Left ventricle myocardium inferior (tissue), 1 donor: ENCODE measurements at places on chromosomes 16 and 17. TPM values are rescaled to one million over a fixed set of nuclear protein-coding genes. Genes with fewer than 3 reads are reported as not detected.

TP53TG3C gene
- 0.58 TPM for total RNA-seq

DNA sequence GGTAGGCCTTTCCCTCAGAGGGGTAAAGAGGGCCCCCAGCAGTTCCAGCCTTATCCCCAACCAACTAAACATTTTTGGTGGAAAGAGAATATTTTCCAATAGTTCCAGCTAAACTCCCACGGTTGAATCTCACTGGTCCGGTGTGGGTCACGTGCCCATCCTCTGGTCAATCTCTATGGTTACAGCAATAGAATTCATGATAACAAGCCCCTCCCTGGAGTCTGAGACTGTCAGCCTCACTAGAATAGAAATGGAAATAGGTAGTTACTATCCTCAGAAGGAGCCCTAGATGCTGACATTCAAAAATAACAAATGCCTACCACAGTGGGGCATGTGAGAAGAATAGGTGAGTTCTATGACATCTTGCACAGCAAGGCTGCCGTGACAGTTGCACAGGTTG, 37.5 kb upstream of the LITAF start:
- no peak for DNase-seq

DNA sequence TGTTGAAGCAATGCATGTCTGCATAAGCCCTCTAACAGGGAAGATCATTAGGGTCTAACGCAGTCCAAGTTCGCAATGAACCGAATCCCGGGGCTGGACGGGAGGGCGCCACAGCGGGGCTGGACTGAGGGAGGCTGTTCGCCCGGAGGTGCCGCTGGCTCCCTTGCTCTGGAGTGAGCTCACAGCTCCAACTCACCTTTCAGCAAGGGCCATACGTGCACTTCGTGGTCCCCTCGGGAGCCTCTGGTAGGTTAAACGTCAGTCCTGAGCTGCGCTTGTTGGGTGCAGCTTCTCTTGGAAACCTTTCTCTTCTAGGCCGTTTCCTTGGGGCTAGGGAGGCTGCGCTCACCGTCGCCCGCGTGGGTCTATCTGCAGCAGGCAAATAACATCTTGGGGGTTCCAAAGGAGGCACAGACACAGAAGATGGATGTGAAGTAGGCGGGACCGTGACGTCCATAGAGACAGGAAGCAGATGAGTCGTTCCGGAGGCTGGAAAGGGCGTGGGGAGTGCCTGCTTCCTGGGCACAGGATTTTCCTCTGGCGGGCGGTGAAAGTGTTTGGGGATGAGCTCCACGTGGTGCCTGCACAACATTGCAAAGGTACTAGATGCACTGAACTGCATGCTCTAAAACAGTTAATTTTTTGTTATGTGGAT, 21.9 kb downstream of the ATP2C2 start:
- no peak for DNase-seq

PIMREG gene
- 0.19 TPM for total RNA-seq

DNA sequence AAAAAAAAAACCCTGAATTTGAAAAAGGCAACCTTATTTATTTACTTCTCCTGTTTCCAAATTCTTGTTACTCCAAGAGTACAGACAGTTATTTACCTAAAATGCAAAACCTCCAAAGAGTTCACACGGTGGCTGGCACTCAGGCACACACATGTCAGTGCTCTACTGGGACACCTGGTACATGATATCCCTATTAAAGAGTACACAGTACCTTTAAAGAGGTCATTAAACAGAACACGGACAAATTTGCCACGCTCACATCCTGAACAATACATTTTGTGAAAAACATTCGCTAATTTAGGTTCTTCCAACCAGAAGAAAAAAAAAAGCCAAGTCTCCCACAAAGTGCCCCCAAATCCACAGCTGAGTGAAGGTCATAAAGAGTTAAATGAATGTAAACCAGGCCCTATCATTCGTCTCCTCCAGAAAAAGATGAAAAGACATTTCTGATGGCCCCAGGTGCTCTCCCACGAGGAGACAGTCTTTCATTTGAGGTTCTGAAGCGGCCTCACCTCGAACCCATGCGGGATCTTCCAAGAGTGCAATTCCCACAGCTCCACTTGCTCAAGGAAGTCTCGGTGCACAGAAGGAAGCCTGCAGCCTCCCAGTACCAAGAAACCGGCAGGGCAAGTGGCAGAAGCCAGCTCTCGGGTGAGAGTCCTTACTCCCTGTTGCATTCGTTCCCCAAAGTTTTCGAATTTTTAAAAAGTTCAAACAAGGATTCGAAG, 993 bp downstream of the ERN1 start:
- no peak for DNase-seq

GRCh38 chr17:60923000-60923399, 245.3 kb downstream of the BCAS3 start:
- DNase-seq, result no peak
